Dorsolateral prefrontal cortex (tissue), 122 donors: ENCODE measurements at places on chromosomes 16 and 17.
A peak's percentile ranks its signal among the peaks of the same experiment; 100 is the strongest.

DNA sequence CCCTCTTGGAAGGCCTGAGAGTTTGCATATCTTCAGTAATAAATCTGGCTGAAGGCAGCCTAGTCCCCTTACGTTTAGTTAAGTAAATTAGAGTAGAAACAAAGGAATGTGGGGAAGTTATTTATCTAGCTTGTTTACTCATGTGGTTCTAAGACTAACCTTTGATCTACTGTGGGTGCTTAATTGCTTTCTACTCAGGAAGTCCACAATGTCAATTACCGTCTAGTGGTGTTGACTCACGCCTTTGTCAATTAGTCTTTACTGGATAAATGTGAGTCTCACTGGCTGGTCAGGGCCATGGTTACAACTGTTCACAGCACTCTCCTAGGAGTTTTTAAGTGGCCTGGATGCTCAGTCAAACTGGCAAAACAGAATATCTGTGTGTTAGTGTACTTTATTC lies 2338.4 kb downstream of the TP53TG3F start:
- DNase-seq = no peak

GRCh38 chr17:45235416-45236281 lies 14.0 kb downstream of the FMNL1 start:
- no peak for DNase-seq

DNA sequence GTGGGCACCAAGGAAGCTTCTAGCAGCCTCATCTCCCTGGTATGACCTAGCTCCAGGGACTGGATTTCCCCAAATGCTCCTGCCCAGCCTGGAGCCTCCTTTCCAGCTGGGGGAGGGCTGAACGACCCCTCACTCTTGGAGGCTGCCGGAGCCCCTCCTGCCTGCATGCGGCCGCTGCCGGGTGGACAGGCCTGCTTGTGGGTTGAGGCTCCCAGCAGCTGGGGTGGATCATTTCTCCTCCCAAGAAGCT lies 213.6 kb downstream of the SEC14L1 start:
- DNase-seq = no peak

DNA sequence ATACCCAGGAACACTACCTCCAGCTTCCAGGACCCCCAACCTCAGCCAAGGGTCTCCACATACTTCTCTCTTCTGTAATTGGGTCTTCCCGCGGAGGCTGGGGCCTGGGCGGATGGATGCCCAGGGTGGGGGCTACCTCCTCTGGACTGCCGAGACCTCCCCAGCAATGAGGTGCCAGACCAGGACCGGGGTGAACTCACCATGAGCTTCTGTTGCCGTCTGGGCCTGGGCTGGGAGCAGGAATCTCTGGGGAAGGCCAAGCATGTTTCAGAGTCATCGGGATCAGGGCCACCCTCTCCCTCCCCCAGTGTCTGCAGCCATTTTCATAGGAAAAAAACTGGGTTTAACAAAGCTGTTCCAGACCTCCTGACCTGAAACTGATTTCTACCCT lies 10.3 kb upstream of the BAHCC1 start:
- no peak for DNase-seq

- DNase-seq = no peak
Measured at GRCh38 chr17:80774643-80775281, 216.9 kb upstream of the CHMP6 start.

GRCh38 chr17:7573324-7574080 lies 5.9 kb upstream of the CD68 start:
- peak; percentile 88 for DNase-seq

GRCh38 chr17:63821804-63822203 lies 5.4 kb upstream of the PSMC5 start:
- DNase-seq = no peak

GRCh38 chr17:75181110-75181509 lies 1.6 kb downstream of the SUMO2 start:
- no peak for DNase-seq

- DNase-seq = peak; percentile 48
Measured at GRCh38 chr16:66188917-66189725, 177.4 kb upstream of the CDH5 start.

- DNase-seq = no peak
Measured at GRCh38 chr17:71821511-71821910, 299.3 kb upstream of the SOX9 start.

DNA sequence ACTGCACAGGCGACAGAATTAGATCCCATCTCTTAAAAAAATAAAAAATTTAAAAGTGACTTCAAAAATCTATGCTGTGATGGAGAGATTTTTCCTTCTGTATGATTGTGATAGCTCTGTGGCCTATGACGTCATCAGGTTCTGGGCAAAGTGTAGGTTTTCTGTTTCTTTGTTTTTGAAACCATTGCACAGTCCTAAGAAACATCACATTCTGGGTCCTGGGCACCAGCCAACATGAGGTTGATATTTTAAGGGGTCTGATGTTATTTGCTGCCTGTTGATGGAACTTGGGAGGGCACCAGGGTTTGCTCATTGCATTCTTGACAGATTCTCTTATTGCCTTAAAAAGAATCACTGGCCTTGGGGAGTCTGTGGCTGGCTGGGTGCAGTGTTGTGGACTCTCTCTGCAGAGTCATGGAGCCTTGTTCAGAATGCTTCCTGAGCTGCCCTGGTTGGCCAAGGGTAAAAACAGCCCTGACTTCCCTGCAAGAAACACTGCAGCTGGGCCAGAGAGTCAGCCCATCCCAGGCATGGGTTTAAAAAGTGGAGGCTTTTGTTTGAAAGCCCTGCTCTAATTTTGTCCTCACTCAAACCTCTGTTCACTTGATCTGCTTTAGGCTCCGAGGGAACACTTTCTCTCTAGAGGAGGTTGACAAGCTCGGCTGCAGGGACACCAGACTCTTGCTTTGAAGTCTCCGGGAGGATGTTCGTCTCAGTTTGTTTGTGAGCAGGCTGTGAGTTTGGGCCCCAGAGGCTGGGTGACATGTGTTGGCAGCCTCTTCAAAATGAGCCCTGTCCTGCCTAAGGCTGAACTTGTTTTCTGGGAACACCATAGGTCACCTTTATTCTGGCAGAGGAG lies 10.5 kb upstream of the CYLD start:
- no peak for DNase-seq

DNA sequence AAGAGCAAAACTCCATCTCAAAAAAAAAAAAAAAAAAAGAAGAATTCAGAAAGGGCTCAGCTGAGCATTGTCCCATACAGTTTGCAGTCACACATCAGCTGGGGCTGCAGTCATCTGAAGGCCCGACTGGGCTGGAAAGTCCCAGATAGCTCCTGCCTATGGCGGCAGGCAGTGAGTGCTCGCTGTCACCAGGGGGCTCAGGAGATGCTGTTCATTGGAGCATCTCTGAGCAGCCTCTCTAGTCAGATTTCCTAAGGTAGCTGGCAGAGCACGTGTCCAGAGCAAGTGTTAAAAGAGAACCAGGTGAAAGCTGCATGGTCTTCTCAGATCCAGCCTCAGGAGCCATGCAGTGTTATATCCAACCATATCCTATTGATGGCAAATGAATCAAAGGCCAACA lies 75.8 kb downstream of the WSCD1 start:
- no peak for DNase-seq
